ENCODE measurements at places on chromosomes 2 and 18.

- DNase-seq = no peak
These were observed 123.0 kb upstream of the SETBP1 start for GRCh38 chr18:44557616-44558151.

GRCh38 chr2:22283436-22283835 is 1101.5 kb upstream of the KLHL29 start:
- DNase-seq = no peak

GRCh38 chr2:108621687-108622681 is 87.7 kb downstream of the LIMS1 start:
- no peak for DNase-seq

DNA sequence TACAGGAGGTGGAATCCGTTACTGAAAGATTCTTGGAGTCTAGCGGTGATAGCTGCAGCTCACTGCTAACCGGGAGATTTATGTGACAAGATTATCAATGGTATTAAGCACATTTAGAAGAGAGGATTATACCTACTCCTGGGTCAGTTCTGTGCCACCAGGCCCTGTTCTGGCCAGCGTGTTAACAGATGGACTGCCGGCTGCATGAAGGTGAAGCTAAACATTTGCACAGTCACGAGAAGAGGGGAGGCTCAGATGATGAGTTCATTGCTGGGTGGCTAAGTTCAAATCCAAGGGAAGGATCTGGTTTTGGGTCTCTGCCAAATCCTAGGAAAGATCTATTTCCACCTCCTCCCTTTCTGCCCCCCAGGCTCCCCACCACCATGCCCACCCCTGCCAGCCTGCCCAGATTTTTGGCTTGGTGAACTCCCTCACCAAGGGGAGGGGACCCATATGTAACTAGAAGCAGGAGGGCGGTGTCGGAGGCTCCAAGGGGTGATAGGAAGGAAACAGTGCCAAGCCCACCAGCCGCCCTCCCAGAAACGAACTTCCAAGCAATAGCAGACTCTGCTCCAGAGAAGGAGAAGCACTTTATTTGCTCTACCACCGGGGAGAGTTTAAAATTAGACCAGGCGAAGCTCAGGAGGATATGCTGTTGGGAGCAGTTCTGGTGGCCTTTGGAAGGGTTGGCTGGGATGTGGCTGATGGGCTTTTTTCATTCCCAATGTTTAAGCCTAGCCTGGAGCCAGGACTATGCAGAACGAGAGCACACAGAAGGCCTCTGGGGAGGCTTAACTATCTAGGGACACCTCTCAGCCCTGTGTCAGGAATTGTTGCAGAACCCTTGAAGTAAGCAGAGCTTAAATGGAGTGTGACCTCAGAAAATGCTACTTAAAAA is 200.5 kb downstream of the KLHL29 start:
- DNase-seq = no peak

DNA sequence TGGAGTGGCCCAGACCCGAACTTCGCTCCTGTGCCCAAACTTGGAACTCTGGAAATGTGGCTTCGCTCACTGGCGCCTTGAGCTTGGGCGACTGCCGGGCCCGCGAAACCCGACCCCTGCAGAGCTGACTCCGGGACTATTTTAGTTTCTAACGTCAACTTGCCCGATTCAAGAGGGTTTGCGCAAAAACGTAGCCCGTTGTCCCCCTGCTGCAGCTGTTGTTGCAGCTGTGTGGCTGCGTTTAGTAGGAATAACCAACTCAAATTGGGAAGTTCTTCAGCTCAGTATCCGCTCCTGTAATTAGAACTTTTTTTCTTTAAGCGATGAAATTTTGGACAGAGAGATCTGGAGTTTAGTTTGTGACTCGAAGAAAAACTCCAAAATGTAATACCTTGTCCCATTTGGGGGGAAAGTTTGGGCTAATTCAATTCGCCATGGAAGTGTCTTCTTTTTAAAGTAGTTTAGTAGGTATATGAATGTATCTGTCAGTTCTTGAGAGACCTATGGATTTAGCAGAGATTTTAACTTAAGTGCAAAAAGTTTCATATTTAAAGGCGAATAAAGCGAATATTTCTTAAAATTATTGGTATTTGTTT is 559 bp downstream of the MYL12A start:
- no peak for DNase-seq

DNA sequence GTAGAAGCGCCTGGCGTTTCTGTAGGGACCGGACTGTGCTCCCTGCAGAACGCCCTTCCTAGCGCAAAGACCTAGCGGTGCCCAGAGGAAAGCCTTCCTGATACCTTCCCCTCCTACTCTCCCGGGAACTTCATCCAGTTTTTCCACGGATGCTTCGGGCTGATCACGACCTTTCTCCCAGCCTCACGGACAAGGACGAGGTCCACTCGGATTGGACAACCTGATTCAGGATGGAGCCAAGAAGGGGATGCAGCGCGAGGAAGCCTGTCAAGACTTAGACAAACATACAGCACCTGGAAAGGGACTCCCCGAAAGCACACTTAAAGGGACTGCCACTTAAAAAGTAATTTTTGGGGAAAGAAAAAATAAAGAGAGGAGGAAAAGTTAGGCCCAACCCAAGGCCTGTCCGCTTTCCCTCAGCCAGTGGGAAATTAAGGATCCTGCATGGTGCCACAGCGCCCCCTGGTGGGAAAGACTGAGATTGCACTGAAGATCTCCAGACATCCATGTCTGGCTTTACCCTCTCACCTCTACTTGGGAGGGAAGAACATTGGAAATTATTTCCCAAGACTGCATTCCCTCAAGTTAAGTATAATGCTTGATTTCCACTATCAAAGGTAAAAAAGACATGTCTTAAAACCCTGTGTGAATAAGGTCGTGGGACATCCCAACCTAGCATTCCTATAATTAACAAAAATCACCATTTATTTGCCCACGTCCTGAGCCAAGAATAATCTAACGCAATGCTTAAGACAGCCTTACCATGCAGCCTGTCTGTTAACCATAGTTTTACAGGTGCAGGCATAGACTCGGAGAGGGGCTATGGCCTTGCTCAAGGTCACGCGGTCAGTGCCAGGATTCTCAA is 13.4 kb upstream of the COPS8 start:
- peak; percentile 44 for DNase-seq

DNA sequence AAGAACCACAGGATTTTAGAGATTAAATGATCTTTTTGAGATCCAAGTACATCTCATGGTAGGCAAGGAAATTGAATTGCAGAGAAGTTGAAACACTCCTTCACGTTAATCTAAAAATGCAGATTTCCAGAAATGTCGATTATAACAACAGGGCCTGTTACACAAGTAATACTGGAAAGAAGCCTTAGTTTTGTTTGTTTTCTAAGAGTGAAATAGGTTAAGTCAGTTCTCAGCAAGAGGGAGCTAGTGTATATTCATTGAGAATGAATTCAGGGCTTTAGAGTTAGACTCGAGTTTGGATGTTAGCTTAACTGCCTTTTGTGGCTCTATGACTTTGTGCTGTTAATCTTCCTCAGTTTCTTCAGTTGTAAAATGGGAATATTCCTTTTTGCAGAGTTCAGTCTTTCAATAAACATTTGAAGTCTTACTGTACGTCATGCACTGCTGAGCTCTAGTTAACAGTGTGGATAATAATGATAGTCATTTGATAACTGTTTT is 926 bp downstream of the NDUFV2 start:
- no peak for DNase-seq

- DNase-seq = no peak
These were observed 440.3 kb downstream of the LRATD1 start for GRCh38 chr2:15072836-15073235.

GRCh38 chr18:51540562-51540961 is 343.1 kb upstream of the MEX3C start:
- no peak for DNase-seq

GRCh38 chr2:85342156-85342555 is 12.2 kb downstream of the RETSAT start:
- no peak for DNase-seq

DNA sequence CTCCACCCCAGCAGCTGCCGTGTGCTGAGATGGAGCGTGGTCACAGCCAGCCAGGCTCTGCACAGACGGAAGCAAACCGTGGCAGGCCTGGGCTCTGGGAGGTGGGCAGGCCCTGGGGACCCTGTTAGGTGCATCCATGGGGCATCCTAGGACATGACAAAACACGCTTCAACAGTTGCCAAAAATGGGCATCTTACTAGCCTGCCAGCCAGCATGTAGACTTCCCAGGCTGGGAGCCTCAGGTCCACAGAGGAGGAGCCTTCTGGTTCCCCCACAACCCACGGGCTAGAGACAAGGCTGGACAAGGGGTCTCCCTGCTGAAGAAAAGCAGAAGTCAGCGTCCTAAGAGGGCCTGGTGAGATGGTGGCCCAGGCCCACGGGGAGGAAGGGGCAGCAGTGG is 139.5 kb downstream of the HDAC4 start:
- no peak for DNase-seq

DNA sequence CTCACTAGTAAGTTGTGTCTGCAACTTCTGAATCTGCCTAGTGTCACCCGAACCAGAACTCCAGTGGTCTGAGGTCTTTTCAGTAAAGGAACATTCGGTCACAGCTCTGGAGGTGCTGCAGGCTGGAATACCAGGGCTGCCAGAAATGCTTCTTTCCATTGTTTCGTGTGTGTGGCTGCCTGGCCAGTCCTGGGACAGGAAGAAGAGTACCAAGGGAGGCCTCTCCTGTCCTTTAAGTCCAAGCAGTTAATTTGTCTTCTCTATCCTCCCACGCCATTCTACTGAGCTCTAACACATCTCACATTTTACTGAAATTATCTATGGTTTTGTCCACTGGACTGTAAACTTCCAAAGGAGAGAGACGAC is 196.0 kb downstream of the LNPK start:
- DNase-seq = no peak

DNA sequence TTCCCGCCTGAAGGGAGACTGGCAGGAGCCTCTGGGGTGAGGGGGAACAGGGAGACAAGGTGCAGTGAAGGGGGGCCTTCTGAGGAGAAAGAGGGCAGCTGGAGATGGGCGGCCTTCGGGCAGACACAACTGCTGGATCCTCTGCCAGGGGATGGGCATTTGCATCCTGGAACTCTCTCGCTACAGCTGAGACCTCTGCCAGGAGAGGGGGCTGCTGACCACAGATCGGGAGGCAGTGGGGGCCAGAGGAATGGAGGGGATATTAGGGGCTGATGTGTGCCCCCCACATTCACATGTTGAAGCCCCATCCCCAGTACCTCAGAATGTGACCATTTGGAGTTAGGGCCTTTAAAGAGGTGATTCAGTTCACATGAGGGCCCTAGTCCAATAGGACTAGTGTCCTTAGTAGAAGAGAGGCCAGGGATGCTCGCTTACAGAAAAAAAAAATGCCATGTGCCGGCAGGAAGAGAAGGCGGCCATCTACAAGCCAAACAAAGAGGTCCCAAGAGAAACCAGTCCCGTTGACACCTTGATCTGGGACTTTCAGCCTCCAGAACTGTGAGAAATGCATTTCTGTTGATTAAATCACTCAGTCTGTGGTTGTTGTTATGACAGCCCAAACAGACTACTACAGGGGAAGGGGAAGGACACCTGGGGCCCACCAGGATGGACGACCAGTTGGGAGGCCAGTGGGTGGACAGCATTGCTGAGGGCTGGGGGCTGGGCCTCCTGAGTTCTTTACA is 50.0 kb downstream of the TRABD2A start:
- DNase-seq = no peak

DNA sequence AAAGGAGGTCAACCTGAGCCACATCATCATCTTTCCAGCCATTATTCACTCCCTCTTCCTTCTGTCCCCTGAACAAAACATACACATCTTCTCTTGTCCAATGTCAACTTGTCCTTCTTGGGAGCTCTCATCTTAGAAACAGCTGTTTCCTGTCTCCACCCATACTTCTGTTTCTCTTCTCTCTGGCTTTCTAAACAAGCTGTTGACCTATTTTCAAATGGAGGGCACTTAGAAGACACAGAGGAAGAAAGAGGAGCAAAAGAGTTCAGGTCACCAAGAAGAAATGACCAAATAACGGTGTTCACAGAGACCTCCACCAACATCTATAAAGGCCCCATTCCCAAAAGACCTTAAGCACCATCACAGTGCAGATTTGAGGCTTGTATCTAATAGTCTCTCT is 355.9 kb upstream of the HNRNPA3 start:
- no peak for DNase-seq

GRCh38 chr2:180706694-180707093 is 273.7 kb upstream of the UBE2E3 start:
- DNase-seq = no peak

GRCh38 chr2:45028276-45028675 is 19.0 kb upstream of the SIX2 start:
- DNase-seq = no peak

DNA sequence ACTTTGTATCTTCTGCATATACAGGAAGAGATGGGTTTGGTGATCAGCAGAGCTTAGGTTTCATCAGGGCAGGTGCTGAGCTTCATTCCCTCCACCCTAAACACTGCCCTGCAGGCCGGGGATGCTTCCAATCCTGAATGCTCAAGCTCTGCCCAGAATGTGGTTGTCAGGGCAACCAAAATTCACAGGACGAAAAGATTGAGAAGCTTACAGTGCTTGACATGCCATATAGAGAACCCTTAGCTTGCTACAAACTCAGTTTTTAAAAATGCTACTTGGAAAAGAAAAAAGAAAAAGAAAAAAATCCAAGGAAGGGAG is 65.6 kb downstream of the SH3RF3 start:
- DNase-seq = no peak

GRCh38 chr2:6945821-6946220 is 28.6 kb downstream of the RNF144A start:
- no peak for DNase-seq

- no peak for DNase-seq
These were observed 40.2 kb upstream of the VRK2 start for GRCh38 chr2:58006256-58006951.

- no peak for DNase-seq
These were observed 51.0 kb upstream of the EML4 start for GRCh38 chr2:42117923-42118753.

DNA sequence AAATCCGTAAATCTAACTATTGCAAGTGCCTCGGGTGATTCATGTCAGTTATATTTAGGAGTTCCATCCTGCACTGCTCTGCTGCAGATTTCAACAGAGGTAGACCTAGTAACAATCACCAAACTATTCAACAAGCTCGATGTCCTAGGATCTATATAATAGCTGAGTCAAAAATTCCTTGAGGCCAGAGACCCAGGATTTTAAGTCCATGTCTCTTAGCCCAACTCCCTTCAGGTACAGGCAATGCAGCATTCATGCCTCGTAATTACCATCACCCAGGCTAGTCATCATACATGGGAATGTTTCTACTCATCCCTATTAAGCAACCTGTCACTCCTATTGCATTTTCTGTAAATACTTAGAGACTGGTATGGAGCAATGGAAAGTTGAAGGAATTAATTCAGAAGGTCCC is 729 bp downstream of the TM4SF20 start:
- DNase-seq = no peak

DNA sequence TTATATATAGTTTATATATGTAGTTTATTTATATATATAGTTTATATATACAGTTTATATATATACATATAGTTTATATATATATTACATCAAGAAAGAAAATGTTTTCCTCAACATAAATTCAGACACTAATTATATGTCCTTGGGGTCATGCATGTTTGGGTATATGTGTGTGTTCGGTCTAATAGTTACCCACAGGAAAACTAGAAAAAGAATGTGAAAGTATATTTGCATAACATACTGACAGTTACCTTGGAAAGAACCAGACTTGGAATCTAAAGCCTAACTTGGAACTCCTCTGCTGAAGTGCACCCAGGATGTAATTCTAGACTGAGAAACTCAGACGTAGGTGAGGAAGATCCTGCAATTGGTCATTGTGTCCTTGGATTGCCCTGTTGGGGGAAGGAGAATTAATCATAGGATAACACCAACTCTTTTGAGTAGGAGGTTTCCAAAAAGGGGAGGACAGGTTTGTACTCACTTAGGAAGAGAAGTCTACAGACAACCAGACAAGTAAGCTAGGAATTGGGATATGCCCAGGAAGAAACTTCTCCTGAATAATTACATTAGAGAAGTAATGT is 8.9 kb upstream of the SLC25A12 start:
- DNase-seq = no peak

Measured in stimulated activated CD8-positive, alpha-beta memory T cell treated with anti-CD3 and anti-CD28 coated beads, Interleukin-2, amount 100 ng/mL, for 1 hour (primary cell).